ENCODE measurements at places on chromosomes 13 and 19. TPM values are rescaled to one million over a fixed set of nuclear protein-coding genes. Genes with fewer than 3 reads are reported as not detected.

Gene CC2D1A
- total RNA-seq = 20.3 TPM

Gene SMIM44
- not detected for total RNA-seq

Gene KLF16
- 10.7 TPM for total RNA-seq

Gene SOX1
- total RNA-seq = not detected

Gene RNF17
- total RNA-seq = not detected
